ENCODE measurements at places on chromosomes 7 and 10. TPM values are rescaled to one million over a fixed set of nuclear protein-coding genes. Genes with fewer than 3 reads are reported as not detected.

DNA sequence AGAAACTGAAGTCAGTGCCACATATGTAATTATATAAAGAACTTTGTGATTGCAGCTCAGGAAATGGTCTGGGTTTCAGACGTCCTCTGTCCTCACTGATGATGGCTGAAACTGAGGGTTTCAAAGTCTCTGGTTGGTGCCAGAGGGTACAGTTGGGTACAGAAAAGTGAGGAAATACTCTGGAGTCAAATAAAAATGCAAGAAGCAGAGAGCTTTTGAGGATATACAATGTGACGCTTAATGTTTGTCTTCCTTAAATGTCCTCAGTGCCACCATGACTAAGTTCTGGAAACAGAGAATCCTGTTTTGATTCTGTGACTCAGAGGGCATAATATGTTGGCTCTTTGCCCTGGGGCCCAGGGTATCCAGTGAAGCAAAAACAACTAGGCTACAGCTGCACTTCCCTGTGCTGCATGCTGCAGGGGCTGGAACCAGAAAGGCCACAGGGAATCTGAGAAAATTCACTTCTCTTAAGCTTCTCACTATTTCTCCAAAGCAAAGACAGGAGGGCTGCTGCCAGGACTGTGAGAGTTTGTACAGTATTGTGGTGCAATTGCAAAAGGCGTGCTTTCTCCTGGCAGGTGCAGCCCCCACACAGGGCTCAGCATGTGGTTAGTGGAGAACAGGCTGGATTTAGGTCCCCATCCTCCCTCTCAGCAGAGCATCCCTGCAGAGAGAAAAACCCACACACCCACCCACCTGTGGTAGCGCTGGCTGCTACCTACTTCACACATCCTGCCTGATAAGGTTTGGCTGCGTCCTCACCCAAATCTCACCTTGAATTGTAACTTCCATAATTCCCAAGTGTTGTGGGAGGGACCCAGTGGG lies 169.5 kb upstream of the SVIL start:
- DNase-seq, result no peak

GRCh38 chr7:11243739-11244138 lies 270.1 kb downstream of the PHF14 start:
- DNase-seq, result no peak

- no peak for DNase-seq
These were observed 33.0 kb upstream of the CHST15 start for GRCh38 chr10:124126145-124126982.

- DNase-seq, result no peak
These were observed 60.7 kb downstream of the ZRANB1 start for GRCh38 chr10:125002423-125003145.

DNA sequence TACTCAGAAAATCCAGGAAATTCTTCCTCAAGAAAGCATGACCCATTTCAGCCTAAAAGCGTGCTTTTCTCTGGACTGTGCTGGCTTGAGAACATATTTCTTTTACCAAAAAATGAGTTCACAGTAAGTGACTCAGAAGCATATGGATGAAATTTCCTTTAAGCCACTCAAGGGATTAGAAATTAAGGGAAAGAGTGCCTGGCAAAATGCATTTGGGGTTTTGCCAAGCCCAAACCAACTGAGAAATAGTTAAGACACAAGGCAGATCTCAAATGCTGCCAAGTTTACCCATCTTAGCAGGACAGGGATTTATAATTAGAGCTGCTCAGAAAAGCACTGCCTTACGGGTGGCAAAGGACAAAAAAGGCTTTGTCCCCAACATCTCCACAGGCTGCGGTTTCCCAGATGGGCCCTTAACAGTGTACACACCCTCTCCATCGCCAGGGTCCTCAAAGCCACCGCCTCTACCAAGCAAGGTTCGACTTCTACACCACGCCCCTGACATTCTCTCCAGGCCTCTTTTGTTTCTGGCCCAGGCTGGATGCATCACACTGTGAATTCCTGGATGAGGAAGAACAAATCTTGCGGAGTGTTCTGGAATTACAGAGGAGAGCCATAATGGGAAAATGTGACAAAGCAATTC lies 30.1 kb upstream of the CDHR3 start:
- DNase-seq, result no peak

DNA sequence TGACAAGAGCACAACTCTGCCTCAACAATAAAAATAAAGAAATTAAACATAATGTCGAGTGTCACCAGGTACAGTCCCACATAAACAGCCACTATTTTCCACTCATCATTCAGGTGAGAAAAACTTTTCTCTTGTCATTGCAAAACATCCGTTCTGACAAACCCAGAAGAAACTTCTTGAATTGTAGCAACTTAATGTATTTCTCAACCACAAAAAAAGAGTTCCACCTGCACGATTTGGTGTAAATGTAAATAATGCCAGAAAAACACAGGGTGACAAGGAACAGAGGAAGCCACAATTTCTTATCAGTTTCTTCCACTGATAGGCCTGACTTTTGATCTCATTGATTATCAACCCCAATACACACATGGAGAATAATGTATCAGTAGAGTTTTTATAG lies 26.8 kb upstream of the INSIG1 start:
- no peak for DNase-seq

DNA sequence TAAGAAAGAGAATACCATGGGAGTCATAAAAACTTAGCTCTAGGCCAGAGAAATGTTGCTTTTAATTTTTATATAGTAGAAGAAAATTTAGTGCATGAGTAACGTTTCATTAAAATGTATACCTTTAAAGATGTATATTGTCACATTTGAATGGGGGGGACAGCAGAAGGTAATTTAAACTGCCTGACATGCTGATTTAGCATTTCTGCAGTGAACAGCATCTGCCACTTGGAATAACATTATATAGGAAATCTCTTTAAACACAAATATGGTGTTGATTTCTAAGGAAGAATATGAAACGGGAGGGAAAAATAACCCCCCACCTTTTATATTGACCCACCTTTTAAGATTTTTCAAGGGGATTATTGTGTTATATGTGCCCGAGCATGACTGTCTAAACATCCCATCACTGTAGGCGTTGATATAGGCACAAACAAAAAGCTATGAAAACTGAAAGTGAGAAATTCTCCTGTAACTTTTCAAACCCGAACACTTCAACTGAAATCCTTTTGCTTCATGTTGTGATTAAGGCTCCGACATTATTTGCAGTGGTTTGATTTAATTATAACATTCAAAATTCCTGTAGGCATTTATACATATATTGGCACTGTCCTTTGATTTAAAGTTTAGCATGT lies 244.7 kb upstream of the CELF2 start:
- no peak for DNase-seq

- DNase-seq, result peak; percentile 56
These were observed 868 bp downstream of the MYO1G start for GRCh38 chr7:44977959-44978335.

- no peak for DNase-seq
These were observed 67.6 kb downstream of the DOCK1 start for GRCh38 chr10:126972635-126973414.

GRCh38 chr10:1738950-1739349 lies 1.6 kb upstream of the ADARB2 start:
- DNase-seq, result no peak

DNA sequence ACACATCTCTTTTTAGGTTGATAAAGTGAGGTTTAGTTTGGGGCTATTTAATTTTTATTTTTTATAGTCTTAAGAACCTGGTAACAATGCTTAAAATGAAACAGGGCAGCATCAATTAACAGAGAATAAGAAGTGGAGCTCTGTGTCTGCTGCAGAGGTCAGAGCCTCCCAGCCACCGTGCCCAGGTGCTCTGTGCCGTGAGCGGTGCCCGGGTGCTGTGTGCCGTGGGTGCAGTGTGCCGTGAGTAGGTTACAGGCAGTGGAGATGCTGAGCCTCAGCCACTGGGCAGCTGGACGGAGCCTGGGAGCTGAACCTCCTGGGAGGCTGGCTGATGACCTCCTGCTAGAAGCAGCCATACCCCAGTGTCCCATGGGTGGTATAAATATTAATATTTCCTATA lies 250.0 kb downstream of the KLF6 start:
- DNase-seq, result no peak

DNA sequence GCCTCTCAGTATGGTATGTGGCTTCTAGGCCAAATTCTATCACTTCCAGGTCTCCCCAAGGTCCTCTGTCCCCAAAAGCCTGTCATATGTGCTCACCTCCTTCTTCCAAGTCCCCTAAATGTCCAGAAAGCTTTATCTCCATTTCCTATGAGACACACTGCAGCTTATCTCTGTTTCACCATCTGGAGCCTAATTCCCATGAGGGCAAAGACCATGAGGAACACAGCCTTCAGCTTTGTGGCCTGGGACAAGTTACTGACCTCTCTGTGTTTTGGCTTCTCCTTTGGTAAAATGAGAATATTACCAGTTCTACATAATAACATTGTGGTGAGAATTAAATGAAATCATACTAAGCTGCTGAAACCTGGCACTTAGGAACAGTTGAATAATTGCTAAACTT lies 19.2 kb downstream of the ST8SIA6 start:
- DNase-seq, result no peak

DNA sequence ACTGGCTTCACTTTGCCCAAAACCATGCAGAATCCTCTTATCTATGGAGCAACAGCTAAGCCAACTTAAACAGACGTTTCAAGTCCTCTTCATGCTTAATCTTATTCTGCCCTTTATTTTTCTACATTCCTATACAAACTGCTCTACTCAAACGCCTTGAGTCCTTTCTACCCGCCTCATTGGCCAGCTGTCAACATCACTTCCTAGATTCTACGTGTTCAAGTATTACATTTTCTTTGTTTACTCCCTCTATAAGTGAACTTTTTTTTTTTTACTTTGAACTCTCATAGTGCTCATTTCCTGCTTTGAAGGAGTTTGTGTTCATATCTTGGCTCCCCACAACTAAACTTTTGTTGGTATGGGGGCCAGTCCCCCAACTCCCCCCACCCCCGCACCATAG lies 28.9 kb upstream of the SLC26A5 start:
- no peak for DNase-seq

- DNase-seq, result no peak
These were observed 60.9 kb upstream of the CAMK2B start for GRCh38 chr7:44386139-44386913.

DNA sequence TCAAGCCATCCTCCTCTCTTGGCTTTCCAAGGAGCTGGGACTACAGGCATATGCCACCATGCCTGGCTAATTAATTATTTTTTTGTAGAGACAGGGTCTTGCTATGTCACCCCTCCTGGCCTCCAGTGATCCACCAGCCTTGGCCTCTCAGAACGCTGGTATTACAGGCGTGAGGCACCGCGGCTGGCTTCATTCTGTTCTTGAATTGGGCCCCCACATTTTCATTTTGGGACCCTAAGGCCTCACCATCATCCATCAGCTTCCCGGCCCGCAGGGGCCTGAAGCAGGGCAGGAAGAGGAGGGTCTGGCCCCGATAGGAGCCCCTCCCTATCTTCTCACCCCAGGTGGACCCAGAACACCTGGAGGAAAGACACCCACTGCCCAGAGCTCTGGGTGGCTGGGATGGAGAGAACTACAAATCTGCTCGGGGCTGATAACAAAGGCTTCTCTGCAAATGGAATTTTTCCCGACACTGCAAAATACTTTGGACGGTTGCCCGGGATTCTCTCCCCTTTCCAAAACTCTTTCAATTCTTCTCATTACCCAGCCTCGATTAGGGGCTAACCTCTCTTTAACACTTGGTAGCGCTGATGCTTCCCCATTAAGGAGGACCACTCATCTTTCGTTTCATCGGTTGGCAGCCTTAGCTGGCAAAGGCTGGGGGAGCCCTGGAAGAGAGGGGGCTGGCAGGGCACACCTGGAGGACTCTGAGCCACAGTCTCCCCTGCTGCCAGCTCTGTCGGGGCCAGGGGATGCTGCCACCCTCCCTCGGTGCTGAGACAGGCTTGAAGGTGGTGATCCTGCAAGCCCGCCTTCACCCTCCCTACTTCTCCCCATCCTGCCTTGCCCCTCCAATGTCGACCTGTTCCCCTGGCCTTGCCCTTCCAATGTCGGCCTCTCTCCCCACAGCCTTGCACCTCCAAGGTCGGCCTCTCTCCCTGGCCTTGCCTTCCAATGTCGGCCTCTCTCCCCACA lies 81.0 kb upstream of the GNA12 start:
- DNase-seq, result peak; percentile 7

OPN1SW gene
- not detected for total RNA-seq

PTPRZ1 gene
- total RNA-seq, result 0.72 TPM

SPDYE11 gene
- total RNA-seq, result not detected

SCIN gene
- total RNA-seq, result 0.20 TPM

AKR1D1 gene
- total RNA-seq, result not detected

TMEM196 gene
- not detected for total RNA-seq

NUTM2D gene
- total RNA-seq, result 5.6 TPM

CRYGN gene
- total RNA-seq, result not detected

BPGM gene
- total RNA-seq, result 15.2 TPM

TMEM178B gene
- total RNA-seq, result 38.2 TPM

FAM3C gene
- 42.8 TPM for total RNA-seq

OR2A2 gene
- total RNA-seq, result not detected

HOXA2 gene
- 0.12 TPM for total RNA-seq

ANKRD22 gene
- total RNA-seq, result not detected

SEC61G gene
- total RNA-seq, result 108 TPM

Data from left ventricle myocardium superior (tissue), 1 donor.